ENCODE measurements at places on chromosomes 11 and 22. TPM values are rescaled to one million over a fixed set of nuclear protein-coding genes. Genes with fewer than 3 reads are reported as not detected.

The OR2AG1 gene
- not detected for total RNA-seq

The OSM gene
- total RNA-seq = not detected

The LAYN gene
- 19.8 TPM for total RNA-seq

The RAB38 gene
- total RNA-seq = 12.3 TPM

The SLC7A4 gene
- total RNA-seq = not detected

The COA4 gene
- total RNA-seq = 131 TPM

The DMC1 gene
- total RNA-seq = 0.53 TPM

The FZD4 gene
- 151 TPM for total RNA-seq

The C11orf16 gene
- not detected for total RNA-seq

The PGR gene
- not detected for total RNA-seq

The PGA5 gene
- total RNA-seq = not detected

The IRAG1 gene
- total RNA-seq = 0.27 TPM

The APOBEC3G gene
- total RNA-seq = 11.9 TPM

The APOA5 gene
- not detected for total RNA-seq

The SOX10 gene
- total RNA-seq = not detected

The HBE1 gene
- total RNA-seq = not detected

The FAM89B gene
- total RNA-seq = 45.8 TPM

The OR8G5 gene
- total RNA-seq = not detected

The C11orf42 gene
- not detected for total RNA-seq

The MDK gene
- 290 TPM for total RNA-seq

The PATE2 gene
- not detected for total RNA-seq

The DEUP1 gene
- total RNA-seq = not detected

The C22orf42 gene
- not detected for total RNA-seq

The CARD10 gene
- 36.6 TPM for total RNA-seq

The MUC6 gene
- total RNA-seq = not detected

The TP53I11 gene
- 33.1 TPM for total RNA-seq

The OLFML1 gene
- total RNA-seq = not detected

The MRGPRX4 gene
- total RNA-seq = not detected

The SLC25A18 gene
- not detected for total RNA-seq

The OR8H2 gene
- total RNA-seq = not detected

The E2F8 gene
- 4.5 TPM for total RNA-seq

The POU2AF3 gene
- not detected for total RNA-seq

The OR51I1 gene
- total RNA-seq = not detected

The CNTN5 gene
- not detected for total RNA-seq

The TMPRSS13 gene
- not detected for total RNA-seq

The YPEL4 gene
- 0.25 TPM for total RNA-seq

The BLID gene
- not detected for total RNA-seq

The OR5A1 gene
- total RNA-seq = not detected

The OR2AT4 gene
- not detected for total RNA-seq
